AG09309 (cell line): ENCODE measurements at places on chromosomes 4 and X.

GRCh38 chrX:135497736-135498135, 22.7 kb upstream of the INTS6L start:
- no peak for DNase-seq

- DNase-seq = no peak
Measured at GRCh38 chrX:373641-374471, 12.9 kb downstream of the PPP2R3B start.

DNA sequence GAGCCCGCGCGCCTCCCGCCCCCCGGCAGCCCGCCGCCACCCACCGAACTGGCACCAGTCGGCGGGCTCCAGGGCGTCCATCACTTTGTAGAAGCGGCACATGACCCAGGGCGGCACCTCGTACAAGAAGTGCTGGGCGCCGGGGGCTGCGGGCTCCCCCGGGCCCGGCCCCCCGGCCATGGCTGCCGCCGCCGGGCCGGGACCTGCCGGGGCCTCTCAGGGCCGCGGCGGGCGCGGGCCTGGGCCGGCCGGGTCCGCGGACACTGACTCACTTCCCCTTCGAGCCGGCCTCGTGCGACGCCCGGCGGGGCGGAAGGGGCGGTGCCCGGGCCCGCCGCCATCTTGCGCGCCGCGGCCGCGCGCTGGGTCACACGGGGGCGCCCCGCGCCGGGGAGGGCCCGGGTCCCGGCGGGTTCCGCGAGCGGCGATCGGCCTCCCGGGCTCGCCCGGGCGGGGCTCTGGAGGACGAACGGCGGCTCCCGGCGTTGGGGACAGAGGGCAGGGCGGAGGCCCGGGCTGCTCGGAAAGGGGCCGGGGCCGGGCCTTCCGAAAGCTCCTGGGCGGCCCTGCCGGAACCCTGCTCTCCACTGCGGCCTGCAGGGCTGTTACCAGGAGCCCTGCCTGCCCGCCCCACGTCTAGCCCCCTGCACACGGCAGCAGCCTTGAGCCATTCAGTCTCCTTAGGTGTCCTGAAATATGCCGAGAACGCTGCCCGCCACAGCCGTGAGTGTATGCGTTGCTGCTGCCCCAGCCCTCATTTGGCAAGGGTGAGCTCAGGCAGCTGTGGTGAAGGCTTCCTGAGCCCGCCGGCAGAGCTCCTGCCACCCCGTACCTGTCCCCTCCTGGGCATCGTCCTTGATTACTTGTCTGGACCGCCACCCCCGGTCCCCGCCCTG, at the start of gene IRAK1:
TSS of gene IRAK1 (minus strand) at position 270 of the 896 bp plus-strand sequence. CDS start at position 180, 90 bp downstream.
- DNase-seq = no peak

DNA sequence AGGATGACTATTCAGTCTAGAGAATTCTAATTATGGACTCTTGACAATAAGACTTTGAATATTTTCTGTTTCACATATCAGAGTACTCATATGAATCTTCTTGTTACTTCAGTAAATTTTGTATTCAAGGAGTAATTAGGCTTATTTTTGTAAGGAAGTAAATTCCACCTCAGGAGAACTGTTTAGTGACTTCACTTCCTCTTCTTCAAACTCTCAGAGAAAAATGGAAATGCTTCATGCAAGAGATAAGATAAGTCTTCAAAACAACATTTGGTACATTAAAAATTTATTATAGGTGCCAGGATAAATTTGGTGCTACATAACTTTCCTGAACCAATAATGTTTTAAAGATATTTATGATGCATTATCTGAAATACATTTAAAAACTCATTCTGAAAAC, 1421.9 kb downstream of the PCDH7 start:
- DNase-seq = no peak

- DNase-seq = no peak
Measured at GRCh38 chr4:112975567-112976355, 73.7 kb upstream of the ANK2 start.

DNA sequence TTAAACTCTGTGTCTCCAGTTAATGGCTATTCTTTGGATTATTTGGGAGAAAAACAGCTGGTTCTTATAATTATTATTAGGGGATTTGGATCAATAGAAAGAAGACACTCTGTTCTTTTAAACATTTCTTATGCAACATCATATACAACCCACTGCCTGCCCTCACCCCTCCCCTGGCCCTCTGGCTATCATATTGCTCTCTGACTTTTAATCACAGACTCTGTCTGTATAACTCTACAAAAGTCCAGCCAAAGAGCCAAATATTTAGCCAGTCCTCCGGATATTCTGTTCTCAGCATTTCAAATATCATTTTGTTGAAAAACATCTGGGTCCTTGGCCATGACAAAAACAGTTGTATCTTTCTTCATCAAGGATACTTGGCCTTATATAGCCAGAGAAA, 19.0 kb upstream of the PACRGL start:
- no peak for DNase-seq

GRCh38 chr4:4779486-4779885, 80.0 kb upstream of the MSX1 start:
- DNase-seq = no peak

DNA sequence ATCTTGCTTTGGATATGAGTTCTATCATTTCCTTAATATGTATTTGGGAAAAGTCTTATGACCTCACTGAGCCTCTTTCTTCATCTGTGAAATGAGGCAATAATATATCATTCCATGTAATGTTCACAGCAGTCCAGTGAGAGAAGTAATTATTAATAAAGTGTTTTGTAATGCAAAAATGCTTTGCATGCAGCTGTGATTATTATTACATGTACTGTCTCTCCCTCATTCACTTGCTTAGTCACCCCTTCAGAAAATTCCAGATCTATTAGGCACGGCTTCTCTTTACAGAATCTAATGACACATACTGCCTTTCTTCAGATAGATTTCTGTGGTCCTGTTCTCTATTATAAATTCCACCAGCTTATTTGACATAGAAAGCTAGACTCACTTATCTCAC, 53.5 kb upstream of the FGF13 start:
- no peak for DNase-seq

DNA sequence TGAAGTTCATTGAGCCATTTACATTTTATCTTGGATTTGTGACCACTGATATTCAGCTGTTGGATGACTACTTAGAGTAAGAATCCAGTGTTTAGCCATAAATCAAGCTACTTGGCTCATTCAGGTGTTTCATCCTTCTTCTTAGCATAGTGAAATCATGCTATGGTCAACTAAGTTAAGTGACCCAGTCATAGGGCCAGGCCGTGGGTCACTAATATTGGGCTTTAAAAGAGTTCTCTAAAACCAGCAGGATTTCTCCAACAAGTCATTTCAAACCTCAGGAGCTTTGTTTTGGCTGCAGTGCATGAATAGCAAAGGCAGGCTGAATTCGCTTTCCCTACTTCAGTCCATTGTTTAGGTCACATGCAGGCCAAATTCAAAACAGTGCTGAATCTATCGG, 181.0 kb downstream of the MAML3 start:
- no peak for DNase-seq

GRCh38 chr4:73743795-73744194, 3.4 kb downstream of the CXCL8 start:
- no peak for DNase-seq

DNA sequence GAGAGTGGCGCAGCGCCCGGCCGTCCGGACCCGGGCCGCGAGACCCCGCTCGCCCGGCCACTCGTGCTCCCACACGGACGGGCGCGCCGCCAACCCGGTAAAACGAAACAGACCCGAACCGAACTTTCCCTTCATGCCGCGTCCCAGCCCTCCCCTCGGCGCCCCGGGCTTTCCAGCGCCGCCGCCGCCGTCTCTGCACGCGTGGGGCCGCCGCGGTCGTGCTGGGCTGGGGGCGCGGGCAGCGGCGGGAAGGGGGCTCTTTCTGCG, 222 bp downstream of the SMAD1 start:
- no peak for DNase-seq

DNA sequence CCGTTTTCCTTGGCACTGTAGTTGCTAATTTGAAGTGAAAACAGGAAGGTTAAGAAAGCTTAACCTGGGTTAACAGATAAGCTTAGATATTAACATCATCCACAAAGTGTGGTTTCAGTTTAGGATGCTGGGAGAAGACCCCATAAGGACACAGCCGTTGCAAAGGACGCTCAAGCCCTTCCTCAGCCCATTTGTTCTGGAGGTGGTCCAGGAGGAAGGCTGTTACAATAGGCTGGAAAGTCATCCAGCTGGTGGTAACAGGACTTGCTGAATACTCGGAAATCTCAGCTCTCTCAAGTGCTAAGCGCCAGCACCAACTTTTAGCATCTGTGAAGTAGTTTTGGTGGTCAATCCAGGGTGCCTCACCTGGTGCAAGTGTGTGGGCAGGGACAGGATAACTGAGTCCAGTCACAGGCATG, 14.2 kb downstream of the CHST7 start:
- no peak for DNase-seq

DNA sequence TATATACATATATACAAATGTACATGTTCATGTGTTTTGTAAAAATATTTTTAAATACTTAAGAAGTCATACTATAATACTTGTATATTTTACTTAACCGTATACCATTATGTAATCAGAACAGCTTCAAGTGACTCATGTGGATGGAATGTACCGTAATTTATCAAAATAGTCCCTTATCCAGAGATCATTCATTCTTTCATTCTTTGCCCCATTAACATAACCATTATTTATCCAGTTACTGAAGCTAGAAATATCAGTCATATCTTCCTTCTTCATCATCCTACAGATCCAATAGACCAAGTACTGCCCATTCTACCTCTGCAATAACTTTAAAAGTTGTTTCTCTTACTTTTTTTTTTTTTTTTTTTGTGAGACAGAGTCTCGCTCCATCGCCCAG, 164.2 kb downstream of the MAB21L2 start:
- no peak for DNase-seq

- DNase-seq = no peak
Measured at GRCh38 chr4:15547392-15547791, 77.7 kb downstream of the CC2D2A start.
